Left kidney (tissue), 8 donors: ENCODE measurements at places on chromosomes 6 and 20.

DNA sequence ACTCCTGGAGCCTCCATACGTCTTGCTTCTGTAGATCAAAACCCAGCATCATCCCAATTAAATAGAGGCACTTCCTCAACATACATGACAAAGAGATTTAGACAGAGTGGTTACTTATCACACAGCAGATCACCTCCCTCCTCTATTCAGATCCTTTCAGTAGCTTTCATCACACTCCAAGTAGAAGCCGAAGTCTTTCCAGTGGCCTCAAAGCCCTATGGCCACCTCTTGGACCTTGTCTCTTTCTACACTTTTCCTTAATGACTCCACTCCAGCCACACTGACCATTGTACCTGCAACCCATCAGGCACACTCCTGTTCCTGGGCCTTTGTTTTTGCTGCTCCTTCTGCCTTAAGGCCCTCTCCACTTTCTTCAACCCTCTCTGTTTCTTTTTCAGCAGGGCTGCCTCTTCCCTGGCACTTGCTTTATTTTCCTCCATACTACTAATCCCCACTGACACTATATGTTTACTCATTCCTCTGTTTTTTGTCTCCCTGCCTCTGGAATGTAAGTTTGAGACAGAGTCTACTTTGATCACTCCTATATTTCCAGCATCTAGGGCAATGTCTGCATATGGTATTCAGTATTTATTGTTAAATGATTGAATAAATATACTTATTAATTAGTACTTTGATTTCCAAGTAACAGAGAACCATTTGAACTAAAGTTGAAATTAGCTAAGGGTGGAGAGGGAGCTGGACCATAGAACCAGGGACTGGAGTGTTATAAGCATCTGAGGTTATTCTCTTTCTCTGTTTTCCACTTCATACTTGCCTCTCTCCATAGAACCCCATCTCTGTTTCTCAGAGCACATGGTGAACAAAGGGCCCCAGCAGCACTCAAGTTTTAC, 43.4 kb upstream of the TRAM2 start:
- DNase-seq = no peak

DNA sequence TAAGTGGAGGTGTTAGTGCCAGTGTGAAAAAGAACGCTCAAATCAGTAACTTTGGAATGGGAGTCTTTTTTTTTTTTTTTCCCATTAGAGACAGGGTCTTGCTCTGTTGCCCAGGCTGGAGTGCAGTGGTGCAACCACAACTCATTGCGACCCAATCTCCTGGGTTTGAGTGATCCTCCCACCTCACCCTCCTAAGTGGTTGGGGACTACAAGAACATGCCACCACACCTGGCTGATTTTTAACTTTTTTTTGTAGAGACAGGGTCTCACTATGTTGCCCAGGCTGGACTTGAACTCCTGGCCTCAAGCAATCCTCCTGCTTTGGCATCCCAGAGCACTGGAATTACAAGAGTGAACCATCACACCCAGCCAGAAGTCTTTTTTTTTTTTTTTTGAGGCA, 19.7 kb downstream of the LATS1 start:
- DNase-seq = no peak

DNA sequence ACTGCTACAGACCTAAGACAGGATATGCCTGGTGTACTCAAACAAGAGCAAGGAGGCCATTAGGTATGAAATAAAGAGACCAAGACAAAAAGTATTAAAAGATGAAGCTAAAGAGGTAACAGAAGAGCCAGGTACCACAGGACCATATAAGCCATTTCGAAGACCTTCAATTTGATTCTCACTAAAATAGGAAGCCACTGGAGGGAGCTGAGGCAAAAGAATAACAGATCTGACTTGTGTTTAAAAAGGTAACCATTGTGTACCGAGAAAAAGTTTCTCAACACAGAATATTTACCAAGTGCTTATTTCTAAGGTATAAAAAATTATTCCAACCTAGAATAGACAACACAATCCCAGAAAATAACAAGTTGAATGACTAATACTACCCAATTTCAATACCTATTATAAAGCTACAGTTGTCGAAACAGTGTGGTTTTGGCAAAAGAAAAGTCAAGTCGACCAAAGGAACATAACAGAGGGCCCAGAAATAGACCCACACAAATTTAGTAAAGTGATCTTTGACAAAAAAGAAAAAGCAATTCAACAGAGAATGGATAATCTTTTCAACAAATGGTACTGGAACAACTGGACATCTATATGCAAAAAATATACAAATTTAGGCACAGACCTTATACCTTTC, 125.3 kb upstream of the DST start:
- DNase-seq = no peak

DNA sequence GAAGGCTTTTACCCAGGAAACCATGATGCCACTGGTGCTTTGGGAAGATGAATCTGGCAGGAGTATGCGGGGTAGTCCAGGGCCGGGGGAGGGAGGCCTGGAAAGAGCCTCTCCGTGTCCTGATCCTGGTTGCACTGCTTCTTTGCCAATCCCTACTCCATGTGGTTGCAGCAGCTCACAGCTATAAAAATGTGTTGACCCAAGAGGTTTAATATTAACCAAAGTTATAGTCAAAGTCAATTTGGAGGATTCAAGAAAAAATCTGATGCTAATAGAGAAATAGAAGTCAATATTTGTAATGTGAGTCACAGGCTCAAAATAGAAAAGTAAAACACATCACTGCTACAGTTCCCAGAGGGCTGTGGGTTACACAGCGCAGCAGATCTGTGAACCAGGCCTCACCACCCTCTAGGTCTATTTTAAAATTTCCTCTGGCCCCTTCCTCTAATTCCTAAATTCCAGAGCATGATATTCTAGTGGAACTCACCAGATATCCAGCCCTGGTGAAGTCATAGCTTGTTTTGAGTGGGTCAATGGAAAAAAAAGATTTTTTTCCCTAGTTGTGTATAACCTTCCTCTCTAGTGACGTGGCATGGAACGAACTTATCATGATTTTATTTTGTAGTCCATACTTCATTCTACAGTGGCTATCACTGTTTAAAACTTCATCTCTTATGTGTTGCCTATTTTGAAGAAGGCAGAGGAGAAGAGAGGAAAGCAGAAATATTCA, 63.2 kb upstream of the BMP2 start:
- DNase-seq = no peak

- DNase-seq = no peak
Measured at GRCh38 chr6:156880913-156881312, 103.7 kb downstream of the ARID1B start.

DNA sequence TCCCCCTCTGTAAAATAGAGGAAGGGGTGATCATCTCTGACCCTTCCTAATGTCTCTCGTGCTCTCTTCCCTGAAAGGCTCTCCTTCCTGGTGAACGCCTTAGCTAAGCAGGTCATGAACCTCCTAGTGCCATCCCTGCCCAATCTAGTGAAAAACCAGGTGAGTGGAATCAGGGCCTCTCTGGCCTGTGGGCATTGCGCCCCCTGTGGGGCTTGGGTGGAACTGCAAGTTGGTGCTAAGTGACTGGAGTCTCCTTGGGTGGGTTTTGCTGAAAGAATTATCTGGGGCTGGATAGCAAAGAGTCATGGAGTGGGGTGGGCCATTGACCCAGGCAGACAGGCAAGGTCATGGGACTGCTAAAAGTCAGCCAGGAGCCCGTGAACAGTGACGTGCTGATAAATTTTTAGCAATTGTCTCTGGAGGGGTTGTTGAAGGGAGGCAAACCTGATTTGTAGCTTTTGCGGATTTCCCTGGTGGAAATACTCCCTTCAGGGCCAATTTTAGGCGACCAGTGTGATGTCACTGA, 8.9 kb downstream of the BPIFB1 start:
- peak; percentile 20 for DNase-seq

- DNase-seq = no peak
Measured at GRCh38 chr6:170374571-170375444, 68.2 kb downstream of the FAM120B start.

GRCh38 chr6:21426841-21427490, 166.6 kb upstream of the SOX4 start:
- DNase-seq = no peak

- DNase-seq = no peak
Measured at GRCh38 chr6:156851454-156851921, 74.3 kb downstream of the ARID1B start.

- no peak for DNase-seq
Measured at GRCh38 chr6:34391473-34391785, 1.0 kb downstream of the NUDT3 start.

DNA sequence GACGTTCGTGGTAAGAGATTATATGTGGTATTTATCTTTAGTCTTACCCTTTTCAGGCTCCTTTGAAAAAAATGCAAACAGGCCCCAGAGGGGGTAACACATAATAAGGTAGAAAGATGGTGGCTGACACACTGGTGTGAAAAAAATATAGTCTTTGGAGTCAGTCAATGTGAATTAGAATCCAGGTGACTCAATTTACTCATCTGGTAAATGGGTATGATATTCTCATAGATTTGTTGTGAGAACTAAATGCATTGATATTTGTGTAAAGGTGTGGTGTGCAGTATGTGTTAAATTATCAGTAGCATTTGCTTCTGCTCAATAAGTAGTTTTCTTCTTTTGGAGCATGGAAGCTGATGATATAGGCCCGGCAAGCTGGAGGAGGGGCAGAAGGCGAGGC, 25.7 kb downstream of the CD83 start:
- DNase-seq = no peak

- DNase-seq = no peak
Measured at GRCh38 chr6:134080171-134080795, 27.9 kb upstream of the SLC2A12 start.

GRCh38 chr6:151388997-151389617, 2.3 kb downstream of the ZBTB2 start:
- no peak for DNase-seq

- no peak for DNase-seq
Measured at GRCh38 chr20:1493536-1493935, 2.3 kb upstream of the SIRPB2 start.

DNA sequence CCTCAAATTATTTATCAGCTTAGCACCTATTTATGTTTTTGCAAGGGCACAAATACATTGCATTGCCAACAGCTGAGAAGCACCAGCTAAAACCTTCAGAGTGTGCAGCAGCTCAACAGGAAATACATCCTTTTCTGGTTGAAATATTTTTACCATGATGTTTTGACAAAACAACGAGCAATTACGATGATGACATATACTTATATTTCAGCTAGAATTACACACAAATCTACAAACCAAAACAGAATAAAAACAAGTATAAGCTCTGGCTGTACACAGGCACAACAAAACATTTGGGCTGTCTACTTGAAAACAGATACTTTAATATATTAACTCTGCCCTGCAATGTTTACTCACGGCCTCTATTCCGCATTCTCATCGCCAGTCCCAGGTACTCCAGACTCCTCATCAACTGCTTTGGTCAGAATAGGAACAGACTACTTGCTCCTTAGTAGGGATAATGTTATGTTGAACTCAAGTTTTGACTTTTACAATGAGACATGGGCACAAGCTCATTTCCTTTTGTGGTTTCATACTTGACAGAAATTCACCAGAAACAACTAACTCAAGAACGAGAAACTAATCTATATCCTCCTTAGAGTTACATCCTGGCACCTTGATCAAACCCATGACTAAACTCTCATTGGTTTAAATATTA, 377.6 kb downstream of the ESR1 start:
- no peak for DNase-seq

- DNase-seq = no peak
Measured at GRCh38 chr6:47621838-47622449, 76.4 kb upstream of the ADGRF4 start.

- DNase-seq = no peak
Measured at GRCh38 chr6:36660771-36661471, 17.6 kb upstream of the CDKN1A start.

DNA sequence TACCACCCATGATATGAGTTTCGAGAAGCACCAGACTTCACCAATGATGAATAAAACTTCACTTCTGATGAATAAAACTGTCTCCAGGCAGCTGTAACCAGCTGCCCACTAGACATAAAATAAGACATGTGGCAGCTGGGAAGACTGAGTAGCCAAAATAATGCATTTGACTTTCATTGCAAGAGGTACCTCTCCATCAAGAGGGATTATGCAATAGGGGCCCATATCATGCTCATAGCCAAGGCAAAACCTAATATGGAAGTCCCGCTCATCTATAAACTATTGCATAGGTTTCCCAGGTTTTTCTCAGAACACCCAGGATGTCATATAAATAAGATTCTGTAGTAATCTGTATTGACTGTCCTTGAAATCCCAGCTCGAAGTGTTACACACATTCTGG, 155.5 kb downstream of the SIM1 start:
- DNase-seq = peak; percentile 3

- DNase-seq = peak; percentile 14
Measured at GRCh38 chr6:130293800-130294199, 71.0 kb upstream of the SAMD3 start.

DNA sequence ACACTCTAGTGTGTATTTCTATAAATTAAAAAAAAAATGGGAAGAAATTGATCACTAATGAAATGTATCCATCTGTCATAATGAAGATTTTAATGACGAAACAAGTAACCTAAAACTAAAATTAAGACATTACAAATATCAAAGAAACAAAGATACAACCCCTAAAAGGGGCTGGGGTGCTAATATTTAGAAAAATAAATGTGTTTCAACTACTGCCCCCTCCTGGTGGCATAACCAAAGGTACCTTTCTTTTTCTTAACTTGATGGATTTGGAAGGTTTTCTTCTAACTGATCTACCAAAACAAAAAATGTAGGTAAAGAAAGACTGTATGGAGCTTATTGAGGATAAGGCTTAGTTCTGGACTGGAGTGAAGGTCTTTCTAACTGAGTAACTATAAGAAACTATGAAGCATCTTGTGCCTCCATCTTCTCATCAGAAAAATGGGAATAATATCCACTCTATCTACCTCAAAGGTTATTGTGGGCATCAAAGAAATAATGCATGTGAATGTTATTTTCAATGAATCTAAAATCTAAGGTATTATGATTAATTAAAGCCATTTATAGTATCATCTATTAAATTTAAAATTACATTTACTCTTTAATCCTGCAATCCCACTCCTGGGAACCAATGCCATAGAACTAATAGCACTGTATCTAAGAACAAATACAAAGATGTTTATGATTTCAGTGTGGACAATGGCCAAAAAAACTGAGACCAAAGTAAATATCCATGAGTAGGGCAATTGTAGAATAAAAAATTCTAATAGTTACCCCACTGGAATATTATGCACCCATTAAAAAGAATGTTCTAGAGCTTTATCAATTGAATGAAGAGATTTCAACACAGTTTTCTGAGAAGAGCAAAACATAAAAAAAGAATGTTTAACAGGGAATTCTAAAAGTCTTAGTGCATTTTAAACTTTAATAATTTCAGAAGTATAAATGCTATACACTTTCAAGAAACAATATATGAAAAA, 117.2 kb downstream of the BACH2 start:
- DNase-seq = no peak

- DNase-seq = no peak
Measured at GRCh38 chr20:20814685-20815084, 102.2 kb upstream of the RALGAPA2 start.
